ENCODE measurements at places on chromosomes 3 and 15. TPM values are rescaled to one million over a fixed set of nuclear protein-coding genes. Genes with fewer than 3 reads are reported as not detected.

Gene ANKRD63
- total RNA-seq, result 0.65 TPM

Gene P2RY1
- 2.8 TPM for total RNA-seq

Gene KBTBD12
- total RNA-seq, result 3.2 TPM

- no peak for DNase-seq
Measured at GRCh38 chr3:181610083-181610972, 101.4 kb upstream of the SOX2 start.
